ENCODE measurements at places on chromosomes 12 and 14.

- no peaks in the 10 kb centered on the region for H3K27me3 ChIP-seq
- DNase-seq, result no peak
- no peaks in the 10 kb centered on the region for H3K4me1 ChIP-seq
- H3K27ac ChIP-seq, result no peak overlapping the region
- H3K36me3 ChIP-seq, result no peaks in the 10 kb centered on the region
- H3K4me3 ChIP-seq, result no peak overlapping the region
Measured at GRCh38 chr12:99433155-99433554, 214.4 kb upstream of the GARIN6 start.

DNA sequence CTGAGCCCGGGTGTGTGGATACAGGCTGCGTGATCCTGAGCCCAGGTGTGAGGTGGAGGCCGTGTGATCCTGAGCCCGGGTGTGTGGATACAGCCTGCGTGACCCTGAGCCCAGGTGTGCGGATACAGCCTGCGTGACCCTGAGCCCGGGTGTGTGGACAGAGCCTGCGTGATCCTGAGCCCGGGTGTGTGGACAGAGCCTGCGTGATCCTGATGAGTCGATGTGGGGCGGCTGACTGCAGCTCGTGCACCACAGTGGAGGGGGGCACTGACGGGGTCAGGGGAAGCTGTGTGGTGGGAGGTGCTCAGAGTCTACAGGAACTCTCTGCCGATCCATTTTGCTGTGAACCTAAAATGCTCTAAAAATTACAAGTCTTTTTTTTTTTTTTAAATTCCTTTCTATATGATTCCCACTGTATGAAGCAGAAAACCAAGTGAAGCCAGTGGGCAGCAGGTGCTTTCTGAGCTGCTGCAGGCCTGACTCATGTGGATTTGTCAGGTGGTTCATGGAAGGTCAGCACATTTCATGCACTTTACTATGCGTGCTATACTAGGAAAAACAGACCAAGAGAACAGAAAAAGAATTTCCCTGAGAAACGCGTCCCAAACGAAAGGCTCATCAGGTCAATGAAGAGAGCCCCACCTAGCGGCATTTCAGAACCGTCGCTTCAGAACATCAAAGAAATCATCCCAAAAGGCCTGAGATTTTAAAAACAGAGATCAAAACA is 19.3 kb downstream of the BRF1 start:
- peak overlapping the region; percentile 17 for H3K27ac ChIP-seq
- DNase-seq, result no peak
- no peaks in the 10 kb centered on the region for H3K27me3 ChIP-seq
- no peak overlapping the region for H3K4me3 ChIP-seq
- H3K36me3 ChIP-seq, result peaks cover 33% of the 10 kb centered on the region

DNA sequence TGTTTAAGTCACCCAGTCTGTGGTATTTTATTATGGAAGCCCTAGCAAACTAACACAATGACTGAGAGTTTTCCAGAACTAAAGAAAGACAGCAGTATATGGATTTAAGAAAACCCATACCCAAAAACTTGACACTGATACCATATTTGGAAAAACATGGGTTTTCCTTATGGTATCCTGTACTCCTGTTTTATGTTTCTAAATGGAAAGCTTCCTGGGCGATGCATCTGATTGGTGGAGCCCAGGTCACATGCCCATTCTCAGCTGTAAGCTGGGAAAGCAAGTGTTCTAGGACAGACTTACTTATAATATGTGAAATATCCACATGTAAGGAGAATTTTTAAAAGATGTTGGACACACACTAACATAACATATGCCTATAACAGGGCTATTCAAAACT is 4.5 kb upstream of the RNASE4 start:
- DNase-seq, result no peak
- no peaks in the 10 kb centered on the region for H3K27me3 ChIP-seq
- no peak overlapping the region for H3K27ac ChIP-seq
- H3K36me3 ChIP-seq, result peaks cover 4% of the 10 kb centered on the region
- no peak overlapping the region for H3K4me3 ChIP-seq

GRCh38 chr12:132189378-132190011 is 45.2 kb downstream of the NOC4L start:
- no peaks in the 10 kb centered on the region for H3K27me3 ChIP-seq
- H3K27ac ChIP-seq, result peak overlapping the region; percentile 87
- peak; percentile 96 for DNase-seq
- peaks cover 44% of the 10 kb centered on the region for H3K4me1 ChIP-seq
- peak overlapping the region; percentile 77 for H3K4me3 ChIP-seq
- H3K36me3 ChIP-seq, result peaks cover 3% of the 10 kb centered on the region

- no peaks in the 10 kb centered on the region for H3K27me3 ChIP-seq
- peak overlapping the region; percentile 77 for H3K27ac ChIP-seq
- H3K36me3 ChIP-seq, result peaks cover 51% of the 10 kb centered on the region
Measured at GRCh38 chr14:103633391-103633790, 4.4 kb downstream of the KLC1 start.

DNA sequence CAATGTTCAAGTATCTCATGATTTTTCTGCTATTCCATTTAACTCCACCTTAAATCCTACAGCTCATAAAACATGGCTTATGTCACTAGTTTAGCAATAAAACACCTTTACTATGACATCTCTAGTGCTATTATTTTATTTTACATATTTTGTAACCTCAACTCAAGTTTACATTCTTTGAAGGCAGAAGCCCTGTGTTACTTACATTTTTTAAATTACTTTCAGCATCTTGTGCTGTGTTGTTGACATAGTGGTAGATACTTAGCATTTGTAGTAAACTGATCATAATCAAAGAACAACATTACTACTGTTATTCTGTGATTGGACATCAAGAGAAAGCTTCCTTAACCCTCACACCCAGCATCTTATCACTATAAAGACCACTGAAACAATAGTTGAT is 216.1 kb downstream of the BMP4 start:
- H3K27me3 ChIP-seq, result no peaks in the 10 kb centered on the region
- no peaks in the 10 kb centered on the region for H3K36me3 ChIP-seq
- no peaks in the 10 kb centered on the region for H3K4me1 ChIP-seq
- no peak overlapping the region for H3K27ac ChIP-seq

DNA sequence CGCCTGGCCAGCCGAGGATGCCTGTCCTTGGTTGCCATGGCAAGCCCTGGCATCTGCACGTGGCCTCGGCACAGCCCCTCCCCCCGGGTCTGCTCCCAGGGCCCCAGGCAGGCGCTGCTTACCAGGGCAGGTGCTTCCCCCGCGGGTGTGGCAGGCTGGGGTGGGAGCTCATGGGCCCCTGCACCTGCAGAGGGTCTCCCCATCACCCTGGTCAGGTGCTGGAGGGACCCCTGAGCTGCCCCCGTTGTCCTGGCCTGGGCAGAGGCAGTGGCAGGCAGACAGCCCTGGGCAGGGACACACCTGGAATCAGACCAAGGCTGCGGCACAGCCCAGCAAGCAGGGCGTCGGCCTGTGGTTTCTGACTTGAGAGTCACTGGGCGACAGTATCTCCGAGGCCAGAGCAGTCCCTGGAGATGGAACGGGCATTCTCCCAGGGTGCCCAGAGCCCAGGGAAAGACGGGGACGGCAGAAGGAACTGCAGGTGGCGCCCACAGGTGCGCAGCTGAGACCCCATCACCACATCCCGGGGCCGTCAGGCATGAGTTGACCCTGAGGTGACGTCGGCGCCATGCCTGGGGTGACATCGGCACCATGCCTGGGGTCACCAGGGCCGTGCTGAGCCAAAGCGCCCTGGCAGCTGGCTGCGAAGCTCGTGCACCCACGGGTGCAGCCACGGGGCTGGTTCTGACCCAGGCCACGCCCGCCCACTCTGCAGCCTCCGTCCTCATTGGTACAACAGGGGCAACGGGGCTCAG is 56.1 kb upstream of the FBRSL1 start:
- H3K4me1 ChIP-seq, result peaks cover 53% of the 10 kb centered on the region
- H3K27ac ChIP-seq, result no peak overlapping the region
- no peak for DNase-seq
- no peaks in the 10 kb centered on the region for H3K27me3 ChIP-seq
- no peaks in the 10 kb centered on the region for H3K36me3 ChIP-seq

GRCh38 chr14:31879661-31880348 is 197.3 kb upstream of the ARHGAP5 start:
- DNase-seq, result no peak
- H3K36me3 ChIP-seq, result no peaks in the 10 kb centered on the region
- H3K4me1 ChIP-seq, result no peaks in the 10 kb centered on the region
- H3K4me3 ChIP-seq, result no peak overlapping the region

DNA sequence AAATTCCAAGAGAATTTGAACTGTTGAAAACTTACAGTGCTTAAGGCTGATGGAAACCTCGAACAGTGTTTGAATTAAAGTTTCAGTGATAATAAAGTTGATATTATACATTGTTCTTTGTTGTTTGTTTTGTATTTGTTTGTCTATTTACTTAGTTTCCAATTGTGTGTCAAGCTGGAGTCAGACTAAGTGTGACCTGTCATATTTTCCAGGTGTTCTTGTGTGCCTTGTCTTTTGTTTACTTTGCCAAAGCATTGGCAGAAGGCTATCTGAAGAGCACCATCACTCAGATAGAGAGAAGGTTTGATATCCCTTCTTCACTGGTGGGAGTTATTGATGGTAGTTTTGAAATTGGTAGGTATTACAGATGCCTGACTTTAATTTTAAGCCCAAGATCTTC is 6.0 kb downstream of the SLCO1C1 start:
- no peaks in the 10 kb centered on the region for H3K4me1 ChIP-seq
- no peaks in the 10 kb centered on the region for H3K27me3 ChIP-seq
- DNase-seq, result no peak
- no peaks in the 10 kb centered on the region for H3K36me3 ChIP-seq
- no peak overlapping the region for H3K27ac ChIP-seq

GRCh38 chr12:1907652-1908611 is 10.5 kb downstream of the CACNA2D4 start:
- H3K4me3 ChIP-seq, result peak overlapping the region; percentile 50
- no peaks in the 10 kb centered on the region for H3K36me3 ChIP-seq
- H3K4me1 ChIP-seq, result peaks cover 11% of the 10 kb centered on the region
- DNase-seq, result peak; percentile 43
- no peak overlapping the region for H3K27ac ChIP-seq

GRCh38 chr14:22039938-22040780 is 366.5 kb upstream of the OR4E1 start:
- H3K4me1 ChIP-seq, result peaks cover 20% of the 10 kb centered on the region
- no peaks in the 10 kb centered on the region for H3K27me3 ChIP-seq
- no peaks in the 10 kb centered on the region for H3K36me3 ChIP-seq
- H3K4me3 ChIP-seq, result peak overlapping the region; percentile 75

DNA sequence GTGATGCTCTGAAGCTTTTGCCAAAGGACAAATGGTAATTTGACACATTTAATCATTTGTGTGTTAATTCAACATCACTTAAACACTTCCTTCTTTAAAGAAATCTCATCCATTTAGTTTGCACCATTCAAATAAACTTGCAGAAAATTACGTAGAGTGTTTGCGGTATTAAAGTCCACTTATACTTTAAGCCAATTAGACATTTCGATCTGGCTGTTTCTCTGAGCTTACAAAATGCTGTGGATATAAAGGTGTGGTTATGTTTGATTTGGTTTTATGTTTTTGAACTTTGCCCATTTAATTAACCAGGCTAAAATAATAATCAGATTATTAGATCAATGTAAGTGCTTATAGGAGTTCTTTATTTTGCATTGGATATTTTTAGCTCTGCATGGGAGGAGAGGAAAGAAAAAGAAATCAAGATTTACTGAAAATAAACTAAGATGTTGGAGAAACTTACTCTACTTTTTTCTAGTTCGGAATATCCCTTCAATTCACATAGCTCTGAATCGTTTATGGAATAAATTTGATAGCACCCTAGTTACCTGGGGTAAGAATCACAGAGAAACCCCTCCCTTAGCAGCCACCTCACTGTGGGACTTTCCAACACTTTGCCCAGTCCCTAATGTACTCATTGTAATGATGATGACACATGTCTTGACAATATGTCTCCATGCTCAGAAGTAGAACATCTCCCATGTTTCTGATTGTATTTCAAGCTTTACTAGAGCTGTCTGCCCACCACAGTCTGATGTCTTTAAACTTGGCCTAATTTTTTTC is 268.0 kb downstream of the BTG1 start:
- H3K27me3 ChIP-seq, result no peaks in the 10 kb centered on the region
- DNase-seq, result no peak
- peaks cover 18% of the 10 kb centered on the region for H3K36me3 ChIP-seq
- H3K27ac ChIP-seq, result peak overlapping the region; percentile 91
- peaks cover 76% of the 10 kb centered on the region for H3K4me1 ChIP-seq
- peak overlapping the region; percentile 64 for H3K4me3 ChIP-seq

- H3K4me3 ChIP-seq, result no peak overlapping the region
- H3K27me3 ChIP-seq, result no peaks in the 10 kb centered on the region
- no peak overlapping the region for H3K27ac ChIP-seq
- H3K36me3 ChIP-seq, result no peaks in the 10 kb centered on the region
- no peaks in the 10 kb centered on the region for H3K4me1 ChIP-seq
Measured at GRCh38 chr12:116808113-116809105, 70.3 kb downstream of the RNFT2 start.

DNA sequence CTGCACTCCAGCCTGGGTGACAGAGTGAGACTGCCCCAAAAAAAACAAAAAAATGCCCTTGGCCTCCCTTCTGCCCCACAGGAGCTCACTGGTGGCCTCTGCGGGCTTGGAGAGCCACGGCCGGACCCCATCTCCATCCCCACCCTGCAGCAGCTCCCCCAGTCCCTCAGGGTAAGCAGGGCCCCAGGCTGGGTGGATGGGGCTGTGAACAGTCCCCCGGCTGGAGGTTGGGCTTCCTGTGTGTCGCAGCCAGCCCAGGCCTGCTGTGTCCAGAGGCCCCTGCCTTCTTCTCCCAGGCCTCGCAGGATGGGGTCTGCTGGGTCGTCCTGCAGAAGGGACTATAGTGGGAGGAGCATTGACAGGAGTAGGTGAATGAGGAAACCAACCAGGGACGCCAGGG is 15.4 kb upstream of the PUS1 start:
- DNase-seq, result no peak
- no peak overlapping the region for H3K27ac ChIP-seq
- H3K27me3 ChIP-seq, result no peaks in the 10 kb centered on the region
- H3K4me3 ChIP-seq, result no peak overlapping the region

- H3K36me3 ChIP-seq, result no peaks in the 10 kb centered on the region
- H3K4me3 ChIP-seq, result no peak overlapping the region
- no peaks in the 10 kb centered on the region for H3K27me3 ChIP-seq
- H3K27ac ChIP-seq, result no peak overlapping the region
Measured at GRCh38 chr14:50999726-51000125, 55.4 kb upstream of the PYGL start.

DNA sequence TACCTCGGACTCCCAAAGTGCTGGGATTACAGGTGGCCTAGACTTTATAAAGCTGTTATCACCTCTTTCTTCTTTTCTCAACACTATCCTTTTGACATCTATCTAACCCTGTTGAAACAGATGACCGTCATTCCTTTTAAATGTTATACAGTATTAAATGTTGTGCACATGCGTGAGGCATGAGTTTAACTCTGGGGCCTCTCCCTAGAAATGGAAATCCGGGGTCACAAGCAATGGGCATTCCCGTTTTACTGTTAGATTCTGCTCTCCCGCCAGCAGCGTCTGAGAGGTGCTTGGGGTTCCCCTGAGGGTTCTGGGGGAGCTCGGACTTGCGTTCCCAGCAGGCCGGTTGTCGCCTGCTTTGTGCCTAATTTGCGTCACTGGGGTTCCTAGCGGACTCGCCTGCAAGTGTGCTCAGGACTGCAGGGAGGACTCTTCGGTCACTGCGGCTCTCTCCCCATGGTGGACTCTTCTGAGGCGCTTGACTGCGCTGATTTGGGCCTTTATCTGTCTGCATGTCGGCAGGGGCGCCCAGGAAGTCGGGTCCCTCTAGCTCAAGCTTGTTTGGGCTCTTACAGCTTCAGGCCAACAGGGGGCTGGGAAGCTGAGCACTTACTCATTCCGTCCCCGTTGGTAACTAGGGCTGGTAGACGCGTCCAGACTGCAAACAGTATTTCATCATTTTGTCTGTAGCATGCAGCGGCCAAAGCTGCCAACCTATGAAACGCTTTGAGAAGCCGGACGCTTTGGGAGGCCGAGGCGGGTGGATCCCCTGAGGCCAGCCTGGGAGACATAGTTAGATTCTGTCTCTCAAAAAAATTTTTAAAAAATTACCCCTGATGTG is 1.2 kb upstream of the RAN start:
- peaks cover 38% of the 10 kb centered on the region for H3K36me3 ChIP-seq
- H3K27ac ChIP-seq, result peak overlapping the region; percentile 97
- peak overlapping the region; percentile 86 for H3K4me3 ChIP-seq
- DNase-seq, result peak; percentile 78
- H3K4me1 ChIP-seq, result peaks cover 51% of the 10 kb centered on the region
